CD4-positive, alpha-beta T cell treated with Interleukin-12 subunit alpha and Interleukin-12 subunit beta, for 1 hour (primary cell): ENCODE measurements at places on chromosomes 16 and 17.

DNA sequence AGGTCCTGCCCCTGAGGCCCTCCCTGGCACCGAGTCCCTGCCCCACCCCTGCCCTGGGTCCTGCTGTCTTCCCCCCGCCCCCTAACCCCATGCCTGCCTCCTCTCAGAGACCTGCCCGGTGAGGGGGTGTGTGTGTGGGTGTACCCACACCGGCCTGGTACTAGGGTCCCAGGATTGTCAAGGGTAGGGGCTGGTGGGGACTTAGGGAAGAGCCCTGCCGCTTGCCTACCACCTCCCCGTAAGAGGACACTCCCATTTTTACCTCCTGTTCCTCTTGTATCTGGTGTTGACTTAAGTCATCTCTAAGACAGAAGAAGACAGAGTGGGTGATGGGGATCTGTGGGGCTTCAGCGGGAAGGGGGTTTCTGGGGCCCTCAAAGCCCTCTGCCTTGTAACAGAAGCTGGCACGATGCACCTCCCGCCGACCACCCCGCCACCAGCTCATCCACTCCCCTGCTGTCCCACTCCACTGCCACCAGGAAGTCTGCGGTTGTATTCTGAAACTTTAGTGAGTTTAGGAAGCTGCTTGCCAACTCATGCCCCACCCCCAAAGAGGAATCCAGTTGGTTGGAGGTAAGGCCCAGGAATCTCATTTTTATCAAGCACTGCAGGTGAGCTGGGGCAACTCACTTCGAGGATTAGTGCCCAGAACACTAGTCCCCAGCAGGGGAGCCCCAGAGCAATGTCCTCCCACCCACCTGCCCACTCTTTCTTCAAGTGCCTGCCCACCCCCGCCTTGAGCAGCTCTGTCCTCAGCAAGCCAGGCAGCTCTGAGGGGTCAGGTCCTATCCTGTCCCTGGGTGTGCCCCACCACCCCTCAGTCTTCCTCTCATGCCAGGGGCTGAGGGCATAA lies 5.6 kb downstream of the SPATA32 start:
- DNase-seq, result no peak

GRCh38 chr17:79796444-79796762 lies 474 bp downstream of the CBX8 start:
- no peak for DNase-seq

- peak; percentile 26 for DNase-seq
Measured at GRCh38 chr17:77099997-77100396, 40.8 kb upstream of the SEC14L1 start.

DNA sequence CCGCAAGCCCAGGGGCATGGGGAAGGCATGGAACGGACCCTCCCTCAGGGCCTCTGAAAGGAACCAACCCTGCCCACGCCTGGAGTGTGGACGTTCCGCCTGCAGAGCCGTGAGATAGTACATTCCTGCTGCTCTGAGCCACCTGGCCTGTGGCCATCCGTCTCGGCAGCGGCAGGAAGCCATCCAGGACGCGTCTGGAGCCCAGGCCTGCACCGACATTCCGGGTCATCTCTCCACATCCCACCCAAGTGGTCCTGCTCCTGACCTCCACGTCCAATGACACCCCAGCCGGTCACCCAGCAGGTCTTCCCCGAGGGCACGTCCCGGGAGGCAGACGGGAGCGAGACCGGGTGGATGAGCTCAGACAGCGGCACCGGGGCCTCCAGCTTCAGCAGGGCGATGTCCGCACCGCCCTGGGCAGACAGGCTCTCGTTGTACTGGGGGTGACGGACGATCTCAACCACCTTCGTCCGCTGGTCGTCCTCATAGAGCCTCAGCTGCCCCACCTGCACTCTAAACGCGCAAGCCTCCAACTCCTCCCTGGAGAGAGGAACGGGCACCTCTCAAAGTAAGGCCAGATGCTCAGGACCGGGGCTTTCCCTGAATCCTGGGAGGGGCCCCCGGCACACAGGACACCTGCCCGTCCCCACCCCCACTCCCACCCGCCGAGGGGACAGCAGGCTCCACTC lies 21.3 kb upstream of the UBE2I start:
- DNase-seq, result no peak

- DNase-seq, result no peak
Measured at GRCh38 chr17:77045441-77046041, 95.2 kb upstream of the SEC14L1 start.

- DNase-seq, result no peak
Measured at GRCh38 chr16:53035176-53035942, 17.3 kb downstream of the CHD9NB start.

DNA sequence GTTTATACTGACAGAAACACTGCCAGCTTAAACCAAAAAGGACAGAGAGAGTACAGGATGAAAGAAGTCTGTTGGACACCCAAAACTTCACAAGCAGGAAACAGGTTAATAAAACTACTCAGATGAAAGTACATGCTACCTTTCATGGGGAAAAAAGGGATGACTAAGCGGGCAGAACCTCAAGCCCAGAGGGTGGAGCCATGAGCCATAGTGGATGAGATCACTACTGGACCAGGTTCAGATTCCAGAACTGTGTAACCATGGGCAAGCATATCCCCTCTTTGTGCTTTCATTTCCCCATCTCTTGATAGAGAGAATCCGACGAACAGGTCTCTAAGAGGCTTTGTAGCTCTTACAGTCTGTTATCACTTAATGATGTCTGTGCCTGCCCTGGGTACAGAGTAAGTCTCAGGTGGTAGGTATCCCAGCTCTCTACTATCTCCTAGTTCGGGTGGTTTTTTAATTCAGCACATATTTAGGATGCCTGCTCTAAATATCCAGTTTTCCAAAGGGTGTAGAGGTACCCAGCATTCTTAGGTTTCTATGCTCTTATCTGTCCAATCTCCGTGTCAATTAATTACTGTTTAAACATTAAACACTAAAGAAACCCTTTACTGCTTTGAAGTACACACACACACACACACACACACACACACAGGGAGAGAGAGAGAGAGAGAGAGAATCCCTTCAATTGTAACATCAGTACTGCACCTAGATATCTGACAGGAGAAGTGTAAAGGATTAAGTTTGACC lies 206.7 kb downstream of the ZNF423 start:
- no peak for DNase-seq

GRCh38 chr16:88333848-88334777 lies 48.6 kb upstream of the ZNF469 start:
- DNase-seq, result no peak

DNA sequence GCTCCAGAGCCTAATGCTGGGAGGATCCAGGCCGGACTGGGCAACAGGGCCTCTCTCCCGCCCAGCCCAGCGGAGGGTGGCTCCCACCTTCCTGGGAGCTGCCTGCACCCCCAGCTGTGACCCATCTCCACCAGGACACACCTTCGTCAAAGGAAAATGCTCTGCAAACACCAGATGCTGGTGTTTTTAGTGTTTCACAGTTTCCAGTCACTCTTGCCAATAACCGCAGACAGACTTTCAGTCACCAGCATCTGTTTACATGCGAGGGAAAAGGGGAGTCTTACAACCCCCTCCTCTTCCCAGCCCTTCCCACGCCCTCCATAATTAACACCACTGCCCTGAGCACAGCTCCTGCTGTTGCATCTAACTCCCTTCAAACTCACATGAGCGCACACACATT lies 25.3 kb downstream of the KLHDC4 start:
- no peak for DNase-seq

- DNase-seq, result no peak
Measured at GRCh38 chr16:15701975-15702970, 52.2 kb downstream of the NDE1 start.

DNA sequence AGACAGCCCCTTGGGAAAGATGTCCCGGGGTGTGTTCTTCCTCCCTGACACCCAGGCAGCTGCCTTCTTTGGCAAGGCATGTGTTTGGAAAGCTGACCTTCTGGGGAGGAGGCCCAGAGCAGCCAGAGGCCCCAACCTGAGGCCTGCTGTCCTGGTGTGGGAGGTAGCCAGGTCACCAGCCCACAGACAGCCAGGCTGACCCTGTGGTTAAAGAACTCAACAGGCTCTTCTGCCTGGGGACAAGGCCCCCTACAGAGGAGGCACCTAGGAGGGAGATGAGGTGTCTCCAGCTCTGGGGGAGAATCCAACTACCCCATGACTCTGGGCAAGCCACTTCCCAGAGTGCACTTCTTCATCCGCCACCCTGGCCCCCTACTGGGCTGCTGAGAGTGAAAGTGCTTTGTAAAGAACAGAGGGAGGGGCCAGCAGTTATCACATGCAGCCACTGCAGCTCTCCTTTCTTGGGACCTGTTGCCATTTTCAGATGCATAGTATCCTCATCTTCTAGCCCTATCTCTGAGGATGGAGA lies 13.1 kb upstream of the SREBF1 start:
- peak; percentile 80 for DNase-seq

DNA sequence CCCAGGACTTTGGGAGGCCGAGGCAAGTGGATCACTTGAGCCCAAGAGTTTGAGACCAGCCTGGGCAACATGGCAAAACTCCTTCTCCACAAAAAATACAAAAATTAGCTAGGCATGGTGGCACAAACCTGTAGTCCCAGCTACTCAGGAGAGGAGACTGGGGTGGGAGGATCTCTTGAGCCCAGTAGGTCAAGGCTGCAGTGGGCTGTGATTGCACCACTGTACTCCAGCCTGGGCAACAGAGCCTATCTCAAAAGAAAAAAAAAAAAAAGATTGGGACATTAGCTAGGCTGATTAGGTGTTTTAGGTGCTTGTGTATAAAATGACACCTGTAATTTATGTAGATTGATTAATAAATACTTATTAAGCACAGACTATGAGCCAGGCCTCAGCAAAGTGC lies 10.1 kb downstream of the GFOD2 start:
- DNase-seq, result no peak

DNA sequence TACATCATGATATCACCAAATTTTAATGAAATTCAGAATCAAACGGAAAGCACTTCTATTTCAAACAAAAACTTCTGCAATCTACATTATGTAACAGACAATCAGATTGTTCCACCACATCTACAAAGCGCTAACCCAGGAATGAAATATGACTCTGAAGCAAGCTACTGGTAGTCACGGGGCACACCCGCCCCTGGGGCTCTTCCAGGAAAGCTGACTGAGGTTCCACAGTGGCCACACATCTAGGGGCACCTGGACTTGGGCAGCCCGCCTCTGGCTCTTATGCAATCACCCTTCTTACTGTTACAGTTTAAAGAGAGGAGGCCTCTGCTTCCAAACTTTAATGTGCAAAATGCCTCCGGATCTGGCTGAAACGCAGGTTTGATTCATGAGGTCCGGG lies 27.5 kb downstream of the ZCCHC14 start:
- DNase-seq, result no peak

GRCh38 chr17:42697108-42697811 lies 14.9 kb downstream of the CNTNAP1 start:
- DNase-seq, result no peak

DNA sequence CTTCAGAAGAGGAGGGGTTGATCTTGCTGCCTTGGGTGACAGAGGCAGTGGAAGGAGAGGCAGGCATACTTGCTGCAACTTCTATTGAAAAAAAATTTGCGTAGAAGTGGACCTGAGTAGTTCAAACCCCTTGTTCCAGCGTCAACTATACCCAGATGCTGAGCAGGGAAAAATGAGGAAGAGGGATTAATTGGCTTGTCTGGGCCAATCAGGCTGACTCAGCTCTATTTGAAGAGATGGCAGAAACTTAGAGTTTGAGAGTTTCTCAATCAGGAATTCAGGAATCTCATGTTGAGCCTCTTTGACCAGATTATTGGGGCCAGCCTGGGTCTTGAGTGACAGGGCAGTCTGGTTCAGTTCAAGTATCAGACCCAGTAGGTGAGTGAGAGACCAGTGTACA lies 17.6 kb downstream of the CASC3 start:
- no peak for DNase-seq

- DNase-seq, result no peak
Measured at GRCh38 chr17:47288531-47289116, 35.0 kb downstream of the ITGB3 start.

- no peak for DNase-seq
Measured at GRCh38 chr17:72878975-72879660, 213.4 kb downstream of the SLC39A11 start.

DNA sequence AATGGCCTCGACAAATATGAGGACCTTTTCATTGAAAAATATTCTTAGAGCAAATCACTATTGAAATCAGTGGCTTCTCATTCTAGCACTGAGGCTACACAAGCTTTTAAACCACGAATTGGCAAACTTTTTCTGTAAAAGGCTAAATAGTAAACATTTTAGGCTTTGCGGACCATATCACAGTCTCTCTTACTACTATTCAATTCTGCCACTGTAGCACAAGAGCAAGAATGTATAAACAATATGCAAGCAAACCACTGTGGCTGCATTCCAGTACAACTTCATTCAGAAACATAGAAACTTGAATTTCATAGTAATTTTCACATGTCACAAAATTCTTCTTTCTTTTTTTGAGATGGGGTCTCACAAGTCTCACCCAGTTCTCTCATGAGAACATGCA lies 49.1 kb downstream of the PHLPP2 start:
- no peak for DNase-seq

GRCh38 chr17:968812-969730 lies 10.5 kb downstream of the NXN start:
- DNase-seq, result no peak

DNA sequence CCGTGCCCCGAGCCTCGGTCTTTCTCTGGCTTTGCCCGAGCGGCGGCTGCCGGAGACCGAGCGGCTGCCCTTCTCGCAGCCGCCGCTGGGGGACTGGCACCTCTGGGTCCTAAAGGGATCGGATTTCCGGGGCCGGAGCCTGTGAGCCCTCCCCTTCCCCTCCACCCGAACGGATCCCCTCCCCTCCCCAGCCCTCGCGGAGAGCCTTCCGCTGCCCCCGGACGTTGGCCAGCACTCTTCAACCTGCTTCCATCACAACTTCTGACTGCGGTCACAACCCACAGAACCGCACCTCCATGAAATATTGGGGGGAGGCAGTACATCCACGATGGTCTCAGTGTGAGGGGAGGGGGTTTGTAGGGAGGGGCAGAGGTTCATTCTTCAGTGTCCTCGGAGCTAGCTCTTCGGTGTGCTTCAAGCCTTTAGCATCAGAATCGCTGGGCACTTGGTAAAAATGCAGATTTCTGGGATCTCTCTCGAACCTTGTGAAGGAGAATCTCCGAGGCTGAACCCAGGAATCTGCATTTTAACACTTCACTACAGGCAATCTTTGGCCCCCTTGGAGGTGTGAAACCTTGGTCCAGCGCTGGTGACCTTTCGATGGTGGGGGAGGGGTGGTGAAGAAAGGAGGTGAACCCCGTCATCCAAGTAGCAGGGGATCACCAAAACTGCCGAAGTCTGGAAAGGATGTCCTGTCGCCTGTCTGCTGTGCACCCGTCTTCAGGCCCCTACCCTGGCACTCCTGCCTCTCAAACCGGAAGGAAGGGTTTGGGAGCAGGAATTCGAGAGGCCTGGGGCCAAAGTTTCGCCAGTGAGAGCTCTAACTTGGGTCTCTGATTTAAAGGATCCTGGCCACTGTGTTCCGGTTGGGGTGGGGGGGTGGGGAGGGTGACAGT lies 812 bp upstream of the PPP1R9B start:
- peak; percentile 90 for DNase-seq
